ENCODE measurements at places on chromosomes 4 and X. TPM values are rescaled to one million over a fixed set of nuclear protein-coding genes. Genes with fewer than 3 reads are reported as not detected.

Gene GPR119
- total RNA-seq = not detected

Gene SLC49A3
- 0.74 TPM for total RNA-seq

Gene ARMCX2
- 25.6 TPM for total RNA-seq

Gene ESX1
- total RNA-seq = not detected

Gene PNMA3
- total RNA-seq = not detected

Gene PALLD
- 2.1 TPM for total RNA-seq

Gene ADAMTS3
- total RNA-seq = not detected

Gene ENPEP
- not detected for total RNA-seq

Gene ZNF827
- 24.4 TPM for total RNA-seq

DNA sequence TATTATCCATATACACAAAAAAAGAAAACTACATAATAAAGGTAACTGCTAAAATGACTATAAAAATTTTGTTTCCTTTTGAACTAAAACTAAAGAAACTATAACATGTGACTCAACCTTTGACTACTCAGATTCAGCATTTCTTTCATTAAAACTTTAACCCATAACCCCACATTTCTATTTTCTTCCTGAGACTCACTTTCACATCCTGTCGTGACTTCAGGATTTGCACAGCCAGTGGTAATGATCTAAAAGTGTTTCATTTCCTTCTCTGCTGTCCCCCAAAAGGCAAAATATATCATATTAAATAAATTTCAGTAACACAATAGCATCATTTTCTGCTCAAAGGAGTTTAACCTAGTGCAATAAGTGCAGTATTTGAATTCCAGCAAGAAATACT lies 1022.4 kb upstream of the DIAPH2 start:
- DNase-seq = no peak
- no peak overlapping the region for H3K4me3 ChIP-seq
- no peaks in the 10 kb centered on the region for H3K4me1 ChIP-seq
- H3K27ac ChIP-seq = no peak overlapping the region

DNA sequence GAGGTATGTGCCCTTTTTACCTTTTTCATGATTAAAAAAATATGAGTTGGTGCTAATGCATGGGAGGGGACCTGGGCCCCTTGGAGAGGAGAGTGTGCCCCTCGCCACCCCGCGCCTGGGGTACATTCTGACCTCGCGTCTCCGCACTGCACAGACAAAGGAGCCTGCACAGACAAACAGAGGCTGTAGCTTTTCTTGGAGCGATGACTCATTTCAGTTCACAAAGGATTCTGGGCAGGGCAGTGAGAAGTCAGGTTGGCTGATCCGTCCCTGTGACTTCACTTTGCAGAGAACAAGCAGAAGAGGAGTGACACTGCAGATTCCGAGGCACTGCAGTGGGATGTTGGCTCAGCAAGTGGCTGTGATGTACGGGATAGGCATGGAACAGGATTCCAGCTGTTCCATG lies 82.9 kb downstream of the STOX2 start:
- H3K27me3 ChIP-seq = no peaks in the 10 kb centered on the region
- H3K27ac ChIP-seq = no peak overlapping the region
- no peak for DNase-seq
- no peaks in the 10 kb centered on the region for H3K36me3 ChIP-seq
- H3K4me3 ChIP-seq = no peak overlapping the region
- no peaks in the 10 kb centered on the region for H3K4me1 ChIP-seq

GRCh38 chrX:13285693-13286092 lies 34.2 kb downstream of the ATXN3L start:
- no peaks in the 10 kb centered on the region for H3K27me3 ChIP-seq
- H3K4me1 ChIP-seq = no peaks in the 10 kb centered on the region
- no peak overlapping the region for H3K4me3 ChIP-seq

DNA sequence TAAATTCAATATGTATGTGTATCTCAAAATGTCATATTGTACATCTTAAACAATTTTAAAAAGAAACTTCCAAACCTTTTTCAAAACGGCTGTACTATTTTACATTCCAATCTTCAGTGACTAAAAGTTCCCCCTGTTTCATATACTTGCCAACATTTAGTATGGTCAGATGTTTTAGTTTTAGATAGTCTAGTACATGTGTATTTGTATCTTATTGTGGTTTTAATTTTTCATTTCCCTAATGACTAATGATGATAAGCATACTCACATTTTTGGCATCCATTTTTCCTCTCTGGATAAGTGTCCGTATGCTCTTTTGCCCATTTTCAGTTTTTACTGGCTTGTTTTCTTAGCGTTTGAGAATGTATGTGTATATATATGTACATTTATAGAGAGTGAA lies 212.2 kb upstream of the MAGEB18 start:
- no peak overlapping the region for H3K27ac ChIP-seq
- no peaks in the 10 kb centered on the region for H3K36me3 ChIP-seq
- no peak overlapping the region for H3K4me3 ChIP-seq

DNA sequence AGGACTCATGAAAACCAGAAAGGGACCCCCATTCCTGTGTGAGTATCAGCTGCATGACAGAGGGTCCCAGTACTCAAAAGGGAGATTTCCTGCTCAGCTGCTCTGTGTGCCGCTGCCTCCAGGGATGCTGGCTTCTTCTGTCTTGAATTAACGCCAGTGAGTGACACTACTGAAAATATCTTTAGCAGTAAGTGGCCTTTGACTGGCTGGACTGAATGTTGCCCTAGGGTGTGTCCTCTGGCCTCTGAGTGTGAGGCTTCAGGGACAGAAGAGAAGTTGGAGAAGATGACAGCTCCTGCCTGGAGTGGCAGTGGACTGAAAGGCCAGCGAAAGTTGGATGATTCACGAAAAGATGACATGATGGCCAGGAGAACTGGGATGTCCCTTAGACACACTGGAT lies 95.4 kb downstream of the LIMCH1 start:
- H3K36me3 ChIP-seq = no peaks in the 10 kb centered on the region
- H3K27ac ChIP-seq = no peak overlapping the region
- H3K27me3 ChIP-seq = no peaks in the 10 kb centered on the region
- no peak for DNase-seq
- H3K4me3 ChIP-seq = no peak overlapping the region

DNA sequence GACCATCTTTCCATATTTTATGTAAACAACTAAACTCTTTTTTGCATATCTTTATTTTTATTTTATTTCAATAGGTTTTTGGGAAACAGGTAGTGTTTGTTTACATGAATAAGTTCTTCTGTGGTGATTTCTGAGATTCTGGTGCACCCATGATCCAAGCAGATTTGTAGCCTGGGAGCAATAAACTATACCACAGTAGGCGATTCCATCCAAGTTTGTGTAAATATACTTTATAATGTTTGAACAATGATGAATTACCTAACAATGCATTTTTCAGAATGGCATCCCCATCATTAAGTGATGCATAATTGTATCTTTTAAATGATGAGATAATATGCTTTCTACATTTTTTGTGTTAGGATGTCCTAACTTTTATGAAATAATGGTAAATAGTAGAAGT lies 39.2 kb upstream of the CYSLTR1 start:
- H3K4me1 ChIP-seq = no peaks in the 10 kb centered on the region
- no peaks in the 10 kb centered on the region for H3K36me3 ChIP-seq
- no peak overlapping the region for H3K4me3 ChIP-seq
- DNase-seq = no peak
- H3K27me3 ChIP-seq = no peaks in the 10 kb centered on the region
- no peak overlapping the region for H3K27ac ChIP-seq

- no peaks in the 10 kb centered on the region for H3K36me3 ChIP-seq
- no peak for DNase-seq
- H3K27ac ChIP-seq = no peak overlapping the region
- no peak overlapping the region for H3K4me3 ChIP-seq
Measured at GRCh38 chrX:151796576-151796975, 62.0 kb downstream of the CNGA2 start.

DNA sequence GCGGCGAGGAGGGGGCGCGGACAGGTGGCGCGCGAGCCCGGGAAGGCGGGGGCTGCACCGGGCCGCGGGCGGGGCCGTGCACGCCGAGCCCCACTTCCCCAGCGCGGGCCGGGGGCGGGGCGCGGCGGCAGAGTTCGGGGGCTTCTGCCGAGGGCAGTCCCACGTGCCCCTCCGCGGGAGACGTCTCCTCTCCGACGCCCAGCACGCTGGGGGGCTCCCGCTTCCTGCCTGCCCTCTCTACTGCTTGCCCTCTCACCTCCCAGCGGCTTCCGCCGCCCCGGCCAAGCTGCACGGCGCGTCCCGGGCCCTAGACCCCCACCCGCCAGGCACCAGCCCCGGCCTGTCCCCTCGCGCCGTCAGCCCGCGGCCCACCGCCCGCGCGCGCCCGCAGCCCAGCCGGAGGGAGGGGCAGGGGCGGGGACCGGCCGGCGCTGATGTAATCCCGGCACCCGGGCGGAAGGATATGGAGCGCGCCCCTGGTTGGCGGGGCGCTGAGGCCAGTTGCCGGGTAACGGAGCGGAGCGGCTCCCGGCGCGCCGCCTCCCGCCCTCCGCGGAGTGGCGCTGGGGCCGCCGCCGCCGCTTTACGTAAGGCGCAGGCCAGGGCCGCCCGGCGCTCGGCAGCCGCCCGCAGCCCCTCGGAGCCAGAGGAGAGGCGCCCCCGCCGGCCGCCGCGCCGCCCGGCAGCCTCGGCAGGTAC lies at the start of gene KIAA0232:
Gene KIAA0232 (plus strand): TSS at position 581 of the 699 bp plus-strand sequence. CDS start 41,727 bp downstream, outside the sequence.
- peak within 1 kb of the TSS; percentile 84 for H3K4me3 ChIP-seq
- DNase-seq = peak; percentile 28
- peak within 1 kb of the TSS; percentile 88 for H3K27ac ChIP-seq
- H3K4me1 ChIP-seq = peaks cover 10% of the 10 kb centered on the region
- no peaks in the 10 kb centered on the region for H3K27me3 ChIP-seq

- no peaks in the 10 kb centered on the region for H3K27me3 ChIP-seq
- DNase-seq = no peak
- no peaks in the 10 kb centered on the region for H3K4me1 ChIP-seq
- no peak overlapping the region for H3K27ac ChIP-seq
- no peak overlapping the region for H3K4me3 ChIP-seq
- no peaks in the 10 kb centered on the region for H3K36me3 ChIP-seq
Measured at GRCh38 chr4:17681281-17682221, 67.1 kb downstream of the MED28 start.

DNA sequence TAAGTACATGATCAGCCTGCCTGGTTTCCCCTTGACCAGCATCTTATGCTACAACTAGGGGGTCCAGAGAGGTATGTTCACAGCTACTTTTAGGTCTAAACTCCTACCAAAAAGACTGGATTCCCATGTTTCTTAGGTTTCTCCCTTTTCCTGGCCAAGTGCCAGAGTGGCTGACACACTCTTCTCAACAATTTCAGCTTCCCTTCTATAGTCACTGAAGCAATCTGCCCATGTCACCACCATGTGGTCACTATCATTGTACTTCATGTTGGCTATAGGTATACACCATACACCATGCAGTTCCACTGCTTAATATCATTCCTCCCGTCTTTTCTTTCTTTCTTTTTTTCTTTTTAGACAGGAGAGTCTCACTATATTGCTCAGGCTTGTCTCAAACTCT lies 66.9 kb downstream of the KLHL13 start:
- no peaks in the 10 kb centered on the region for H3K4me1 ChIP-seq
- H3K27me3 ChIP-seq = no peaks in the 10 kb centered on the region
- H3K4me3 ChIP-seq = no peak overlapping the region
- no peak for DNase-seq
- H3K27ac ChIP-seq = no peak overlapping the region

- H3K4me3 ChIP-seq = no peak overlapping the region
- DNase-seq = no peak
- no peaks in the 10 kb centered on the region for H3K36me3 ChIP-seq
- H3K27me3 ChIP-seq = no peaks in the 10 kb centered on the region
Measured at GRCh38 chrX:113947548-113947947, 636.3 kb upstream of the HTR2C start.

DNA sequence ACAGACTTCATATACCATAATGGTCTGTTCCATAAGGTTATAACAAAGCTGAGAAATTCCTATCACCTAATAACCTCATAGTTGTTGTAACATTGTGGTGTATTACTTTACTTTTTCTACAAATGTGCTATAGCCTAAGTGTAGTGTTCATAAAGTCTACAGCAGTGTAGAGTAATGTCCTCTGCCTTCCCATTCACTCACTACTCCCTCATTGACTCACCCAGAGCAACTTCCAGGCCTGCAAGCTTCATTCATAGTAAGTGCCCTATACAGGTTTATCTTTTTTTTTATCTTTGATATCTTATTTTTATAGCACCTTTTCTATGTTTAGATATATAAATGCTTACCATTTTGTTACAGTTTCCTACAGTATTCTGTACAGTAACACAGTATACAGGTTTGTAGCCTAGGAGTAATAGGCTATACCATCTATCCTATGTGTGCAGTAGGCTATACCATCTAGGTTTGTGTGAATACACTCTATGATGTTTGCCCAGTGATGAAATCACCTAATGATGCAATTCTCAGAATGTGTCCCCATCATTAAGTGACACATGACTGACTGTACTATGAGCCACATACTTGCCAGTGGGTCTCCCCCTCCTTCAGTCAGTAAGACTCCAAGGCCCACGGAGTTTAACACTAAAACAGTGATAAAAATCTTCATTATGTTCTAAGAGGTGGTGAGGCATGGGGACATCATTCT lies 299.9 kb downstream of the UNC5C start:
- no peaks in the 10 kb centered on the region for H3K4me1 ChIP-seq
- H3K27me3 ChIP-seq = no peaks in the 10 kb centered on the region
- H3K4me3 ChIP-seq = no peak overlapping the region
- DNase-seq = no peak
- H3K36me3 ChIP-seq = no peaks in the 10 kb centered on the region
- no peak overlapping the region for H3K27ac ChIP-seq

GRCh38 chr4:34512616-34513015 lies 1731.7 kb downstream of the ARAP2 start:
- no peak overlapping the region for H3K27ac ChIP-seq
- no peaks in the 10 kb centered on the region for H3K4me1 ChIP-seq
- no peak overlapping the region for H3K4me3 ChIP-seq

GRCh38 chrX:11629593-11630211 lies 36.0 kb downstream of the ARHGAP6 start:
- DNase-seq = no peak
- no peaks in the 10 kb centered on the region for H3K4me1 ChIP-seq
- no peak overlapping the region for H3K27ac ChIP-seq
- no peaks in the 10 kb centered on the region for H3K36me3 ChIP-seq
- H3K27me3 ChIP-seq = no peaks in the 10 kb centered on the region
- H3K4me3 ChIP-seq = no peak overlapping the region

DNA sequence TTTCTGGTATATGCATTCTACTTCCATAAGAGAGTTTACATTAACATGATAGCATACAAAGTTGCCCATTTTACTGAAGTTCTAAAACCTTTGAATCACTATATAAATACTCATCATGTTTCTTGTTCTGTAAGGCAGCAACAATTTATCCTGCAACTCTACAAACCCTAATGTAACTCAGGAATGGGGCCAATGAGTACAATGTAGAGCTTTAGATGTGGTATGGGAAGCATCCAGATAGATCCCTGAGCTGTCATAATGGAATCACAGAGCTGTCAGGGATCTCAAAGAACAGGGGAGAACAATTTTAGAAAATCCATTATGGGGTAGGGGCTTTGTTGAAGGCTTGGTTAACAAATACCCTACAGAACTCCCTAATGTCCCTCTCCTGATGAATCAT lies 88.5 kb downstream of the DCUN1D4 start:
- no peak overlapping the region for H3K4me3 ChIP-seq
- DNase-seq = no peak
- no peaks in the 10 kb centered on the region for H3K27me3 ChIP-seq
- no peaks in the 10 kb centered on the region for H3K4me1 ChIP-seq
- H3K36me3 ChIP-seq = no peaks in the 10 kb centered on the region
- H3K27ac ChIP-seq = no peak overlapping the region
